ENCODE measurements at places on chromosomes 5 and 9.
A peak's percentile ranks its signal among the peaks of the same experiment; 100 is the strongest.

DNA sequence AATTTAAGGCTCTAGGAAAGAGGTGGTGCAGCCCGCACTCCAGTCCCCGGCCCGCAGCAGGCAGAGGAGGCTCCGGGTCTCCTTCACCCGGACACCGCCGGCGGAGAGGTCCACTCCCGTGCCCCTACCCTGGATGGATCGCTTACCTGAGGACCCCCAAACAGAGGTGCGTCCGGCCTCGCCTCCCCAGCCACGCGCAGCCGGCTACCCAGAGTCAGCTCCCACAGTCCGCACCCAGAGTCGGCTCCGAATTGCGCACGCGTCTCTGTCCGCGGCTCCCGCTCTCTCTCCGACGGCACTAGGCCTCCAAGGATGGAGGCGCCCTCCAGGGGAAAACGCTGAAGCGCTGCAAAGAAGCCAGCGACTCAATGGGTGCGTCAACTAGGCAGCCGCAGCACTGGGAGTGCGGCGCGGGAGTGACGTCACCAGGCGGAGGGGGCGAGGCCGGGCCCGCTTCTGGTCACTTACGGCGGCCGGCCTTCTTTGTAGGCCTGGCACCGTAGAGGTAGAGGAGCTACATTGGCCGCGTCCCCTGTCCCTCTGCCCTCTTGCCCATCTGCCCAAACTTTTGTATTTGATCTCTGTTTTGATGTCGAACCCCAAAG, at the start of gene ELP1:
TSS of gene ELP1 (minus strand) at position 407 of the 605 bp plus-strand sequence. CDS start 2,978 bp downstream, outside the sequence.
- H3K27ac ChIP-seq = peak within 1 kb of the TSS; percentile 92
- no peaks in the 10 kb centered on the region for H3K27me3 ChIP-seq
- peak; percentile 92 for DNase-seq

- H3K27ac ChIP-seq = no peak overlapping the region
- no peaks in the 10 kb centered on the region for H3K36me3 ChIP-seq
- no peaks in the 10 kb centered on the region for H3K4me1 ChIP-seq
- no peak for DNase-seq
These were observed 1328.6 kb downstream of the PTPRD start for GRCh38 chr9:9284201-9284600.

DNA sequence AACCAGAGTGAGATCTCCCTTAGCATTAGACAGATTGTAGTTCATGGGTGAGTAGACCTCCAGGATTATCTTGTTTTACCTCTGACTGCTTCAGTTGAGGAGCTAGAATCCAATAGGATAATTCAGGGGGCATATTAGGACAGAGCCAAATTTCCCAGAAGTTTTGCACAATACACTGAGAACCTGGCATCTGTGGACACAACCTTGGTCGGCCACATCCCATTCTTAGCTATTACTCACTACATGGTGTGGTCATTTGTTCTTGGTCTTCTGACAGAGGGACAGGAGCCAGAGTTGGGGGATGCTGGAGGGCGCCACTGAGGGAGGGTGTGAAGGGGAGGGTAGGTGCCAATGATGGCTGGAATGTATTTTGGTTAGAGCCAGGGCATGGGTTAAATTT, 66.6 kb downstream of the NPR3 start:
- H3K27me3 ChIP-seq = no peaks in the 10 kb centered on the region
- no peak overlapping the region for H3K27ac ChIP-seq
- H3K4me3 ChIP-seq = no peak overlapping the region
- no peaks in the 10 kb centered on the region for H3K4me1 ChIP-seq
- no peaks in the 10 kb centered on the region for H3K36me3 ChIP-seq

- peak overlapping the region; percentile 92 for H3K27ac ChIP-seq
- peaks cover 38% of the 10 kb centered on the region for H3K4me1 ChIP-seq
- H3K27me3 ChIP-seq = no peaks in the 10 kb centered on the region
- no peak for DNase-seq
- no peaks in the 10 kb centered on the region for H3K36me3 ChIP-seq
These were observed 140.3 kb downstream of the AOPEP start for GRCh38 chr9:94866770-94867169.

GRCh38 chr5:115522832-115523403, 21.7 kb downstream of the FEM1C start:
- peaks cover 6% of the 10 kb centered on the region for H3K36me3 ChIP-seq
- peaks cover 35% of the 10 kb centered on the region for H3K4me1 ChIP-seq
- no peaks in the 10 kb centered on the region for H3K27me3 ChIP-seq
- DNase-seq = no peak
- H3K4me3 ChIP-seq = no peak overlapping the region

DNA sequence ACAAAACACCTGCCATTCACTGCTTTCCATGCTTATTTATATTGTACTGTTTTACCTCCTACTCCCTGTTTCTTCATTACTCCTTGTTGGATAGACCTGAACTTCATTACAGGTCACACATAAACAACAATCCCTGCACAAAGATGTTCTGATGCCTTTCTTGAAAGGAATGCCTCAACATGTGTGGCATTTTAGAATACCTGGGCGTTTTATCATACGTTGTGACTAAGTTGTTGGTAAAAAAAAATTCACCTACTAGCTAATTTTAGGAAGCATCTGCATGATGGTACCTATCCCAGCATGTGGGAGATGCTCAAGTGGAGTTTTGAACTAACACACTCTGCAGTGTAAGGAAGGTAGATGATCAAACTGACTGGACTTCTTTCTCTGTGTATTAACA, 604.1 kb downstream of the TAF11L14 start:
- no peaks in the 10 kb centered on the region for H3K36me3 ChIP-seq
- no peak overlapping the region for H3K27ac ChIP-seq
- H3K27me3 ChIP-seq = no peaks in the 10 kb centered on the region
- H3K4me3 ChIP-seq = no peak overlapping the region
- no peak for DNase-seq

DNA sequence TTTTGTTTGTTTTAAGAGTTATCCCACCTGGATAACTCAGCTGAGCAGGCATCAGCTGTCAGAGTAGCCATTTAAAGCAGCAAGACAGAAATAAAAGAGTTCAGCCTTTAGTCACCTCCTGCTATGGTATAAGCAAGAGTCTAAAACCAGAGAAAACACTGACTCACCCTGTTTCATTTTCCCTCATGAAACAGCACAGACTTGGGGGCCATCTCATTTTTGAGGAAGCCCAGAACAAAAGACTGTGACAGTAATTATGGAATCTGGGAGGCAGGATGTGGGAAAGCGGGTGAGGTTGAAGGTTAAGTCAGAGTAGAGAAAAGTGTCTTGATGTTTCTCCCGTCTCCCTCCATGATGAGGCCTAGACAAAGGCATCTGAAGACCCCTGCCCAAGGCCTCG, 90.2 kb upstream of the FAM174A start:
- no peak overlapping the region for H3K4me3 ChIP-seq
- no peaks in the 10 kb centered on the region for H3K27me3 ChIP-seq
- H3K4me1 ChIP-seq = no peaks in the 10 kb centered on the region
- no peak for DNase-seq

GRCh38 chr5:170225326-170226128, 7.3 kb upstream of the C5orf58 start:
- no peaks in the 10 kb centered on the region for H3K4me1 ChIP-seq
- no peak overlapping the region for H3K27ac ChIP-seq
- no peaks in the 10 kb centered on the region for H3K36me3 ChIP-seq
- no peak overlapping the region for H3K4me3 ChIP-seq
- peak; percentile 63 for DNase-seq

DNA sequence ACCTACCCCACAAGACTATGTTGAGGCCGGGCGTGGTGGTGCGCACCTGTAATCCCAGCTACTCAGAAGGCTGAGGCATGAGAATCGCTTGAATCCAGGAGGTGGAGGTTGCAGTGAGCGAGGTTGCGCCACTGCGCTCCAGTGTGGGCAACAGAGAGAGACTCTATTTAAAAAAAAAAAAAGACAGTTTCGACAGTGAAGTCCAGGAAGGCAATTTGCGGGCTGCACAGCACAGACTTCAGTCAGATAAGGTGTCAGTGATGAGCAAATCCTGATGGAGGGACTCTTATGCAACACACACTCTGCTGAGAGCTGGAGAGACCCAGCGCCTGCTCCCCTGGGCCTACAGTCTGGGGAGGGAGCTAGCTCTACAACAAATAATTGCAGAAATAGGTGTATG, 14.2 kb downstream of the CCNJL start:
- H3K27ac ChIP-seq = no peak overlapping the region
- H3K4me3 ChIP-seq = no peak overlapping the region
- no peaks in the 10 kb centered on the region for H3K36me3 ChIP-seq
- DNase-seq = no peak
- no peaks in the 10 kb centered on the region for H3K27me3 ChIP-seq
- no peaks in the 10 kb centered on the region for H3K4me1 ChIP-seq

DNA sequence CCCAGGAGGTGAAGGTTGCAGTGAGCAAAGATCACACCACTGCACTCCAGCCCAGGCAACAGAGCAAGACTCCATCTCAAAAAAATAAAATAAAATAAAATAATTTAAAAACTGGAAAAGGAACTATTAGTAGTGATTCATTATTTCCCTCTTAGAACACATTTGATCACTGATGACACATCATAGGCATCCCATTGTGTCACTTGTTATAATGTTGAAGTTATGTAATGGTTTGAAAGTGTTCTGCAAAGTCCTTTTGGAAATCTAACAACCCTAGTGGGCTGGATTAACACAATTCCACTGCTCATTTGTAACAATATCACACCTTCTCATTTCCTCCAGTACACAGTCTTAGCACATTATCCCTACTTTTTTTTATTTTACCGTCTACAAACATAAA, 81.8 kb upstream of the LMNB1 start:
- no peaks in the 10 kb centered on the region for H3K27me3 ChIP-seq
- no peaks in the 10 kb centered on the region for H3K36me3 ChIP-seq
- no peak overlapping the region for H3K27ac ChIP-seq
- no peak for DNase-seq

Measured in body of pancreas (tissue), 4 donors.